ENCODE measurements at places on chromosomes 12 and 14. TPM values are rescaled to one million over a fixed set of nuclear protein-coding genes. Genes with fewer than 3 reads are reported as not detected.

DNA sequence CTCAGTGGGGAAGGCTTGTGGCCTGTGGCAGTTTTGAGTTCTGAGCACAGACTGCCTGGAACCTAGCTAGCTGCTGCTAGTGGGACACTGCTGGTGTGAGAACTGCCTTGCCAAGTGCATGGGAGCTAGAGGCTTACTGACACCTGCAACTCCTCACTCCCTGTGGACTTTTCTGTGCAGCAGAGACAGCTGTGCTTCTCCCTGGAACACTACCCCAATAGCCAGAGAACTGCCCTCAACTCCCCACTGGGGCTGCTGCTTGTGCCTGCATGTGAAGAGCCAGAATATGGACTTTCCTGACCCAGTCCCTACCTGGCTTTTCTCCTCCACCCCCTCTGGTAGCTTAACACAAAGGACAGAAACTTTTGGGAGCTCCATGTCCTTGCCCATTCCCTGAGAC, 222.6 kb downstream of the ADGRD1 start:
- DNase-seq, result no peak
- no peaks in the 10 kb centered on the region for H3K4me1 ChIP-seq
- H3K27me3 ChIP-seq, result no peaks in the 10 kb centered on the region
- H3K4me3 ChIP-seq, result no peak overlapping the region
- H3K27ac ChIP-seq, result no peak overlapping the region

GRCh38 chr14:73796893-73797542, 54.6 kb upstream of the PTGR2 start:
- H3K4me1 ChIP-seq, result peaks cover 7% of the 10 kb centered on the region
- no peak overlapping the region for H3K4me3 ChIP-seq
- H3K27ac ChIP-seq, result no peak overlapping the region
- DNase-seq, result peak; percentile 39
- H3K36me3 ChIP-seq, result no peaks in the 10 kb centered on the region
- H3K27me3 ChIP-seq, result no peaks in the 10 kb centered on the region

DNA sequence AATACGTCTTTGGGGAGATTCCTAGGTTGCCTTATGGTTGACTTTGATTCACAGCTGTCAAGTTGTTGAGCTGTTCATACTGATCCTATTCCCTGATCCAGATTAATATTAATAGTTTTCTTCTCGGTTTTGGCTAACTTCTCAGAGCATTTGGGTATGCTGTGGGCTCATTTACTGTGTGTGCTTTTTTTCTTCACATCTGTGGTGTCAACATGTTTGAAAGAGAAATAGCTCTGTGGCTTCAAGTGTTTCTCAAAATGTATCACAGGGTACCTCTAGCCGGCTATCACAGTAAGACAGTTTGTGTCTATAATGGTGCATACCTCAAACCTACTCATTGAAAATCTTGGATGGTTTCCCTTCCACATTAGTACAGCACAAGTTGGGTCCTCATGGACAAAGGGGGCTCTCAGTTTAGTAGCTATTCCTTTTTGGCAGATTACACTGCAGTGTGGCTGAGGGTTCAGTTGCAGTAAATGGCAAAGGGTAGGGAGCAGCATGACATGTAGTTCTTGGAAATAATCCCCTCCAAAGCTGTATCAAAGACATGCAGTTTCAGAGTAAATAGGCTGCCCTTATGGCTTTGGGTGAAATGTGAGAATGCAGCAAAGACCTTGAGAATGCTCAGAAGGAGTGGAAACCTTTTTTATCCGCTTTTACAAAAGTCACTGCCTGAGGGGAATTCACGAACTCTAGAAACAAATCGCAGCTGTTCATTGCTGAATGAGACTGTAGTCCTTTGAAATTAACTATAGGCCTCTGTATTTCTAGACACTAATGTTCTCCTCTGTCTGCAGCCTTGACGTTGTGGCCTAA, 102.4 kb upstream of the ATF1 start:
- H3K27me3 ChIP-seq, result no peaks in the 10 kb centered on the region
- no peak overlapping the region for H3K4me3 ChIP-seq
- no peaks in the 10 kb centered on the region for H3K36me3 ChIP-seq
- no peak for DNase-seq
- H3K4me1 ChIP-seq, result no peaks in the 10 kb centered on the region
- no peak overlapping the region for H3K27ac ChIP-seq

DNA sequence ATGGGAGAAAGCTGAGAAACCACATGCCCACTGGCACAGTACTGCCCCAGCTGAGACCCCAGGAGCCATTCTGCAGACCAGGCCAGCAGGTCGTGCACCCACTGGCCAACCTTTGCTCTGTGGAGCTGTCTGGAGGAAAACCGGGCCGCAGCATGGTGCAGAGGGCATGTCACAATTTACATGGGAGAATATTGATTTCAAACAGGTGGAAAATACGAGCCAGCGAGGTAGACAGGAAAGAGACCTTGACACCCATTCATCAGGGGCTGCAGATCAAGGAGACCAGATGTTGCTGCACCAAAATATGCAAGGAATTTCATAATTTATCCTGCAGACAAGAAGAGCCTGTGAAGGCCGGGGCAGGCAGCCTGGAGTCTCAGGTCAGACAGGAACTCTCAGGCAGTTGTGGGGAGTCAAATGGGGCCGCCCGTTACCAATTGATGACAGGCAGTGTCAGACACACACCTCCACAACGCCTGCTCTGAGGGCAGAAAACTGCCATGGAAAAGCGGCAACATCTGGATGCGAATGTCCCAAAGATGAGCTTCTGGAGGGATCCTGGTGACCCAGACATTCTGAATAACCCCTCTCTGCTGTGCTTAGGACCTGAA, 74.6 kb upstream of the BCL11B start:
- no peak overlapping the region for H3K27ac ChIP-seq
- H3K4me3 ChIP-seq, result no peak overlapping the region
- H3K4me1 ChIP-seq, result no peaks in the 10 kb centered on the region
- no peak for DNase-seq
- H3K27me3 ChIP-seq, result no peaks in the 10 kb centered on the region

GRCh38 chr14:55254581-55254980, 16.6 kb upstream of the FBXO34 start:
- H3K27ac ChIP-seq, result no peak overlapping the region
- DNase-seq, result no peak
- no peak overlapping the region for H3K4me3 ChIP-seq
- no peaks in the 10 kb centered on the region for H3K4me1 ChIP-seq

DNA sequence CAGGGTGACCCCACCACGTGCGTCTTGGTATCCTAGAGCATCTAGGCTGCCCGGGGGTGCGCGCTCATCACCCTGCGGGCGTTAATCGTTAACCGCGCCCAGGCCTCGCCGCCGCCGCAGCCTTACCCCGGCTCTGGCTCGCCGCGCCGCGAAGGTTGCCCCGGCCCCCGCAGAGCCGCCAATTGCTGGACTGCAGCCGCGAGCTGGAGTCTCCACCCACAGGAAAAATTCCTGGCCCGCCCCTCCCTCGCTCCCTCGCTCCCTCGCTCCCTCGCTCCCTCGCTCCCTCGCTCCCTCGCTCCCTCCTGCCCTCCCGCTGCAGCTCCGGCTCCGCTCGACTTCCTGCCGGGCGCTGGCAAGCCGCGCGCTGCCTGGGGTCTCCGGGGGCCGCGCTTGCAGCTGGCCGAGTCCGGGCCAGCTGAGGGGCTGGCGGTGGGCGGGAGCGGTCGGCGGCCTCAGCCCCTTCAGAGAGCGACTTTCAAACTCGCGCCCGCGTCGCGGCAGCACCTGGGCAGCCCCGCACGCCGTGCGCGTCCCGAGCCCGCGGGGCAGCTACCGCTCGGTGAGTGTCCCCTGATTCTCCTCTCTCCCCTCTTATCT, at the start of gene PLEKHG3:
TSS of gene PLEKHG3 (plus strand) at position 282 of the 600 bp plus-strand sequence. CDS start 23,208 bp downstream, outside the sequence.
- no peak within 1 kb of the TSS for H3K4me3 ChIP-seq
- DNase-seq, result no peak
- no peaks in the 10 kb centered on the region for H3K4me1 ChIP-seq
- H3K27ac ChIP-seq, result no peak within 1 kb of the TSS

DNA sequence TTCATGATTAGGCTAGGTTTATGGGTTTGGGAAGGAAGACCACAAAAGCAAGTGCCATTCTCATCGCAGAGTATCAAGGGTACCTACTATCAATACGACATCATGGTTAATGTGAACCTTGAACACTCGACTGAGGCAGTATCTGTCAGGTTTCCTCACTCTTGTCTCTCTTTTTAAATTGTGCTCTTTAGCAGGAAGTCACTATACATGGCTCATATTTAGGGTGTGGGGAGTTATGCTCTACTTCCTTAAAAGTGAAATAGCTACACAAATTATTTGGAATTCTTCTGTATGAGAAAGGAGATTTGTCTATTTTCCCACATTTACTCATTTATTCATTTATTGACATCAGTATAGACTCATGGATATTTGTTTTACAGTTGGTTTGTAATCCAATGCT, 5.9 kb upstream of the CLEC4E start:
- H3K4me1 ChIP-seq, result peaks cover 30% of the 10 kb centered on the region
- no peak for DNase-seq
- H3K27me3 ChIP-seq, result no peaks in the 10 kb centered on the region
- no peaks in the 10 kb centered on the region for H3K36me3 ChIP-seq

- DNase-seq, result no peak
- H3K4me1 ChIP-seq, result no peaks in the 10 kb centered on the region
- H3K36me3 ChIP-seq, result no peaks in the 10 kb centered on the region
- H3K4me3 ChIP-seq, result no peak overlapping the region
- no peak overlapping the region for H3K27ac ChIP-seq
These were observed 20.1 kb upstream of the TIGAR start for GRCh38 chr12:4300883-4301282.

DNA sequence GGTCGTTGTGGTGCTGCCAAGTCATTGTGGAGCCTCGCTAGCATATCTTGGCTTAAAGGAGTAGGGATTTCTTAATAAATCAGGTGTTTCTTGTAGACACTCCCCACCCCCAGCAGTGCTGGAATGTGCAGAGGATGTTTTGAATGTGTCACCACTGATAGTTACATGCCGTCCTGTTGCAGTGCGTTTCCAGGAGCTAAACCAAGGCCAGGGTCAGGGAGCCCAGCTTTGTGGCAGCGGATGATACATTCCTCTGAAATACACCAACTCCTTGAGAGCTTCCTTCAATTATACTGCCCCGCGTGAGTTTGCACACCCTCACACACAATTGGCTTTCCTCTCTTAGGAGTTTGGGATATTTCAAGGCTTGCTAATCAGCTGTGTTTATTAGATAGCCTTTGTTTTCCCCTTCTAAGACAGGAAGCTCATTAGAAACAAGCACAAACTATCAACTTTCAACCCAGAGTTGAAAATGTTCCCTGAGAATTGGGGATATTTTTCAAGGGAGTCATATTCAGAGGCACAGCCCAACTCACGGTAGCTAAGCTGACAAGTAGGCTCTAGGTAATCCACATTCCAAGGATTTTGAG, 154.9 kb downstream of the C12orf75 start:
- no peak overlapping the region for H3K27ac ChIP-seq
- H3K4me1 ChIP-seq, result no peaks in the 10 kb centered on the region
- no peak overlapping the region for H3K4me3 ChIP-seq
- DNase-seq, result no peak

DNA sequence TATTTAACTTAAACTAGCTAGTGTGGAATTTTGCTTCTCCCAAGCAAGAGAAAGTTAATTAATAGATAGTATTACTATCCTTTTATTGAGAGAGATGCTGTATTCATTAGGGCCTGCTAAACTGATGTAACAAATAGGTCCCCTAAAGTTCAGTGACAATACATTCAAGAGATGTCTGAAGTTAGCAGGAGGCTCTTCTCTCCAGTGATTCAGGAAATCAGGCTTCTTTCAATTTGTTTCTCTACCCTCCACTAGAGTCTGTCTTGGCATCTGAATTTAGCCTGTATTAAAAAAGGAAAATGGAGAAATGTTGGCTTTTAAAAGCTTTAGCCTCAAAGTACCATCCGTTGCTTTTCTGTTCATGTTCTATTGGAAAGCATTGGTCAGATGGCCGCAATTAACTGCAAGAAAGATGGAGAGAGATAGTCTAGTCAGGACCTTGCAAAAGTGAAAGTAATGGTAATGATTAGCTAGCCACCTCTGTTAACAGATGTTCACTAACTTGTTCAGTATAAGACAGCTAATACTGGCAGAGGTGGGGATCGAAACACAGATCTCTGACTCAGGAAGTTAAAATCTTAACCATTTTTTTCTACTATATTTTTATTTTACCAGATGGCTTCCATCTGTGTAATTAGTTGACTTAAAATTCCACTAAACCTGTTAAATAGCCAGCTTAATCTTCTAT, 786.8 kb downstream of the TMTC2 start:
- H3K4me3 ChIP-seq, result no peak overlapping the region
- H3K27ac ChIP-seq, result no peak overlapping the region
- no peaks in the 10 kb centered on the region for H3K4me1 ChIP-seq
- no peaks in the 10 kb centered on the region for H3K36me3 ChIP-seq

- no peaks in the 10 kb centered on the region for H3K27me3 ChIP-seq
- H3K4me3 ChIP-seq, result peak within 1 kb of the TSS; percentile 76
- H3K4me1 ChIP-seq, result peaks cover 36% of the 10 kb centered on the region
- DNase-seq, result peak; percentile 98
- peak within 1 kb of the TSS; percentile 69 for H3K27ac ChIP-seq
These were observed at the start of gene ALKBH2 for GRCh38 chr12:109093022-109093918. Gene ALKBH2 (minus strand): TSS chr12:109093472. CDS start chr12:109092786, 686 bp downstream.

DNA sequence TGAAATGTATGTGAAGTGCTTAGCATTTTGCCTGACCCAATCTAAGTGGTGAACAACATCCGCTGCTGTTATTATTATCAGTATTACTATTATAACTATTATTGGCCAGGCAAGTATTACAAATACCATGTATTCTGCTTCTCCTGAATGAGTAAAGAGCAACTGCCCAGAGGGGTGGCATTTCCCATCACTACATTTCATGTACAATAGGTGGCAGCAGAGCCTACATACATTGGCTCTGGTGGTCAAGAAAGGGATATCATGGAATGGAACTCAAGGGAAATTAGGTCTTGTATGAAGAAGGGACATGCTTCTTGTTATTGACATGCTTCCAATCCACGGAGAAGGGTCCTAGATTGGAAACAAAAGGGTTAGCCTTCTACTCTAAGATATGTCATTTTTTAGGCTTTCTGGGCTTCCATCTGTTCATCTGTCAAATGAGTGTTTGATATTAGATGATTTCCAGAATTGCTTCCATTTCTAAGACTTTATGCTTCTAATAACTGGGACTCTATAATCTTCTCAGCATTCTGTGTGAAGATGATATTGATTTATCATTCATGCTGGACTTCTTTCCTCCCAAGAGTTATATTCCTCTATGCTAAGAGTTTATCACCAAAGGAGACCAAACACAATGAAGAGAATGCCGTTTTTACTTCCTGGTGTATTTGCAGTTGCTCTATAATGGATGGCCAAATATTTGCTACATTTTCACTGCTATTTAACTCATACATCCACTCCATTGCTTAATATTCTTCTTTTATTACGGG, 239.1 kb downstream of the SSPN start:
- DNase-seq, result peak; percentile 86
- no peaks in the 10 kb centered on the region for H3K4me1 ChIP-seq
- H3K36me3 ChIP-seq, result 0 out of 2 replicates have a peak, but pooled peaks cover 3% of the 10 kb centered on the region
- no peak overlapping the region for H3K27ac ChIP-seq
- H3K27me3 ChIP-seq, result no peaks in the 10 kb centered on the region

- no peak for DNase-seq
- H3K27ac ChIP-seq, result no peak overlapping the region
- no peaks in the 10 kb centered on the region for H3K4me1 ChIP-seq
- no peaks in the 10 kb centered on the region for H3K27me3 ChIP-seq
- no peak overlapping the region for H3K4me3 ChIP-seq
These were observed 35.5 kb downstream of the PLXNC1 start for GRCh38 chr12:94183708-94184379.

Gene NEUROD4
- not detected for total RNA-seq

Gene C12orf54
- not detected for total RNA-seq

Gene LRR1
- total RNA-seq, result 75.1 TPM

Gene TFCP2
- 17.9 TPM for total RNA-seq

Gene ALX1
- not detected for total RNA-seq

Gene TBC1D30
- 15.5 TPM for total RNA-seq

Gene ASCL1
- total RNA-seq, result not detected

Gene PRB2
- not detected for total RNA-seq

Gene ITGA7
- 2.6 TPM for total RNA-seq

Gene TBX5
- total RNA-seq, result not detected

Gene AKAP6
- 0.54 TPM for total RNA-seq

Gene ESR2
- total RNA-seq, result 101 TPM

Measured in Karpas-422 (cell line).